Endothelial cell of umbilical vein (primary cell): ENCODE measurements at places on chromosomes 2 and 18. TPM values are rescaled to one million over a fixed set of nuclear protein-coding genes. Genes with fewer than 3 reads are reported as not detected.
A peak's percentile ranks its signal among the peaks of the same experiment; 100 is the strongest.

DNA sequence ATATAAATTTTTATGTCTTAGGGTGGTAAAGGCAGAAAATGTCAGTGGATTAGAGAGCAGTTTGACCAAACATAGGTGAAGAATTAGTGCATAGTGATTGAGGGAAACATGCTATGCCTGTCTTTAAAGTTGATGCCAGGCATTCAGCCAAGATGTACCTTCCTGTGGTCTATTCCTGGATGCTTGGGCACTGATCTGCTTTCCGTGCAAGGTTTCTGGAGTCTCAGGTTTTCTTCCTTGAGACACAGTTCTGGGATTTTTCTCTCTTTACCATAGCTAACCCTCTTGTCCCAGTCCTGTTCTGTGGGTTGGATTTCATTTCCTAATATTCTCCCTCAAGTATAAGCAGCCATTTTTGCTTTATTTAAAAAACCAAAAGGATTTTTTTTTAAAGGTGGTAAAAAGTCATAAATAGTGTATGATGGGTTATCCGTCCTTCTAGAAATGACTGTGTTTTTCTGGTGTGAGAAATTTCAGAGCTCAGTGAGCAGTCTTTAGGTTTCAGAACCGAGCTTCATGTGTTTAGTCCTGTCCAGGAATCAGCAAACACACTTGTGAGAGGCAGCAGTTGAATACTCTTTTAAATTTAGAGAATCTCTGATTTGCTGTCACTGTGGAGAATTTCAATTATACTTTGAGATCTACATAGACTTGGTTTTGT is 43.0 kb upstream of the CYBRD1 start:
- DNase-seq: peak; percentile 16

The STPG4 gene
- polyA plus RNA-seq: not detected in 2 replicates

DNA sequence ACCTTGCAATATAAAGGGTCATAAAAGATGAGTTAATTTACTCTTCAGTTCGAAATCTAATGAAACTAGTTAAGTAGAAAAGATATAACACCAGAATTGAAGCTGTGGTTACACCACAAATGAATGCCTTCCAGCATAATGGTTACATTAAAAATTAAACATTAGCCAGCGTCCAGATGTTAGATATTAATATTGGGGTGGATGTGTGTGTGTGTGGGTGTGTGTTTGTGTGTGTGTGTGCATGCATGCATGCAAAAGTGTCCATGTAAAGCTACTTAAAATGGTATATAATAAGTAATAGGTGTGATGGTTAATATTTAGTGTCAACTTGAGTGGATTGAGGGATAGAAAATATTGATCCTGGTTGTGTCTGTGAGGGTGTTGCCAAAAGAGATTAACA is 170.4 kb upstream of the FN1 start:
- no peak for DNase-seq

The B4GALT6 gene
- polyA plus RNA-seq: 2.9 and 3.9 TPM in 2 replicates

DNA sequence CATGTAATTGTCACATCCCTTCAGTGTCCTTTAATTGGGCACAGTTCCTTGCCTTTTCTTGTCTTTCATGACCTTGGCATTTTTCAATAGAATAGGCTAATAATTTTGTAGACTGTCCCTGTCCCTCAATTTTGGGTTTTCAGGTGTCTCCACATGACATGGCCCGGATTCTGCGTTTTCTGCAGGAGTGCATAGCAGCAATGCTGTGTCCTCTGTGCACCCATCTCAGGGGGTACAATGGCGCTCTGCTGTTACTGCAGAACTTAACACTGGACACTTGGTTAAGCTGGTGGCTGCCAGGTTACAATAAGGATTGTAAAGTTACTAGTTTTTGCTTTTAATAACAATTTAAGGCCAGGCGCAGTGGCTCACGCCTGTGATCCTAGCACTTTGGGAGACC is 51.3 kb downstream of the INPP5D start:
- DNase-seq: no peak

GRCh38 chr2:40367652-40368051 is 84.2 kb downstream of the SLC8A1 start:
- DNase-seq: no peak

DNA sequence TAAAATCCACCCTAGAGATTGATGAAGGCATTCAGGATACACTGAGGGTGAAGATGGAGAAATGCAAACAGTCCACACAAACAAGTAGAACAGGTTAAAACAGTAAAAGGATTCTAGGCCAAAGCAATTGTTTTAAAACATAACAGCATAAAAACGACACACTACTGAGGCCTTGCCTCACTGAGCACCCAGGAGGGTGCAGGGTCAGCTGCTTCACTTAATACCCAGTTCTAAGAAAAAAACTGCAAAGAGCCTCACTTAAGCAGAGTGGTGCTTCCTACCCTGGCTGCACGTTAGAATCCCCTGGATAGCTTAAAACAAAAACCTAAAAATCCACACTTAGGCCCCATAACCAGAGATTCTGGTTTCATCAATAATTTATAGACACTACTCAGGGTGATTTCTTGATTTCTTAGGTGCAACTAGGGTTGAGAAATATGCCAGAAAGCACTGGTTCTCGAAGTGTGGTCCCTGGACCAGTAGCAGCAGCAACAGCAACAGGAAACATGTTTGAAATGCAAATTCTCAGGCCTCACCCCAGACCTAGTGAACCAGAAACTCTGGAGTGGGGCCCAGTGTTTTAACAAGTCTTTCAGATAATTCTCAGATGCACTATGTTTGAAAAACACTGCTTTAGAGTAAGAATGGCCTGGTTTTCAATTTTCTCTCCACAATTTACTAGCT is 279.1 kb downstream of the ZEB2 start:
- no peak for DNase-seq

DNA sequence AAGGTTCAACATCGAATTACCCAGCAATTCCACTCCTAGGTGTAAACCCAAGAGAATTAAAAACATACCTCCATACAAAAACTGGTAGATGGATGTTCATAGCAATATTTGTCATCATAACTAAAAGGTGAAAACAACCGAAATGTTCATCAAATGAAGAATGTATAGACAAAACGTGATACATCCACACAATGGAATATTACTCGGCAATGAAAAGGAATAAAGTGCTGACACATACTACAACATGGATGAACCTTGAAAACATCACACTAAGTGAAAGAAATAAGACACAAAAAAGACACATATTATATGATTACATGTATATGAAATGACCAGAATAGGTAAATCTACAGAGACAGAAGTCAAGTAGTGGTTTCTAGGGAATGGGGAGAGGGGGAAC is 20.6 kb upstream of the CHMP1B start:
- no peak for DNase-seq

The ZEB2 gene
- polyA plus RNA-seq: 14.3 and 17.9 TPM in 2 replicates
